Stimulated activated CD8-positive, alpha-beta memory T cell treated with anti-CD3 and anti-CD28 coated beads, Interleukin-4, amount 100 ng/mL, for 4 hours (primary cell): ENCODE measurements at places on chromosomes 2 and 18.

DNA sequence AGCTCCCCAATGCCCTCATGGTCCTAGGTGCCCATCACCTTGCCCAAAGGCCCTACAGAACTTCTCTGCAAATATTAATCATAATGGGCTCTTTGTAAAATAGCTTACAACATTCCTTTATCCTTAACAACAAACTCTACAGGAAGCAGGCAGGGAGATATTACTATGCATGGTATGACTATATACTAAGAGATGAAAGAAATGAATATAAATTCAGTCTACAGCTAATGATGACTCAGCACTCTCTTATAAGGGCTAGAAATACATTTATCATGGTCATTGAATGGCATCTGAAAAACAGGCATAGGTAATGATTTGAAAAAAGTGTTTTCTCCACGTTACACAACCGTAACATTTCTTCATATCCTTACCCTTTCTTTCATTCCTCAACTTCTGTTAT lies 254.8 kb upstream of the DSEL start:
- no peak for DNase-seq

DNA sequence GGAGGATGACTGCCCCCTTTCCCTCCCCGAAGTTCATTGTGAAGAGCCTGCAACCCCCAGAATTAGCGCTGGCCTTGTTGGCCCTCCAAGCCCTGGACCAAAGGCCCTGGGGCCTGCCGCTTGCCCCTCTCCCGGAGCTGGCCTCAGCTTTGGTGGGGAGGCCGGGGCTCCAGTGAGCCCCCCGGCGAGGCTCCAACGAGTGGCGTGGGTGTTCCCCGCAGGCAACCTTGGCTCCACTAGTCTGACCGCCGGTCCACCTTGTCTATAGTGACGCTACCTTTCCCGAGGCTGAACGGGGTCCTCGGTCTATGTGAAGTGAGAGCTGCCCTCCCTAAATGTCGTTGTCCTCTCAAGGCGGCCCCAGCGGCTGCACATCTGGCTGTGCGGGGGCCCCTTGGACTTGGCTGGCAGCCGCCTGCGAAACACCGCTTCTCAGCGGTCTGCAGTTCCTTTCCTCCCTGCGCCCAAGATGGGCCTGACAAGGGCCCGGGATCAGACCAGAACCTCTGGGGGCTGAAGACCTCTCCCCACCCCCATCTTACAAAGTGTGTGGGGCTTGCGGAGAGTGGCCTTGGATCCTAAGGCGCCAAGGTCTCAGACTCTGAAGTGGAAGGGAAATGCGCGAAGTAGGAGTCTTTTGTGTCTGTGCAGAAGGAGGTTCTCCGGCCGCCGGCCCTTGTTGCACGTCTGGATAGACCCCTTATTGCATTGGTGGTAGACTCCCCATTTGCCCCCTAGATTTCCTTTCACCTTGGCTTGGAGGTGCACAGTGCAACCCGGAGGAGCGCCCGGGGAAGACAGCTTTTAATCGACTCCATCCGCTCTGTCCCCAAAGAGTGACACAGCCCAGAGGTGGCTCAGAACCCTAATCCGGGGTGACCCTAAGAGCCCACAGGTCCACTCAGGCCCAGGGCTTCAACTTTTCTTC lies 3.9 kb upstream of the HOXD10 start:
- no peak for DNase-seq

DNA sequence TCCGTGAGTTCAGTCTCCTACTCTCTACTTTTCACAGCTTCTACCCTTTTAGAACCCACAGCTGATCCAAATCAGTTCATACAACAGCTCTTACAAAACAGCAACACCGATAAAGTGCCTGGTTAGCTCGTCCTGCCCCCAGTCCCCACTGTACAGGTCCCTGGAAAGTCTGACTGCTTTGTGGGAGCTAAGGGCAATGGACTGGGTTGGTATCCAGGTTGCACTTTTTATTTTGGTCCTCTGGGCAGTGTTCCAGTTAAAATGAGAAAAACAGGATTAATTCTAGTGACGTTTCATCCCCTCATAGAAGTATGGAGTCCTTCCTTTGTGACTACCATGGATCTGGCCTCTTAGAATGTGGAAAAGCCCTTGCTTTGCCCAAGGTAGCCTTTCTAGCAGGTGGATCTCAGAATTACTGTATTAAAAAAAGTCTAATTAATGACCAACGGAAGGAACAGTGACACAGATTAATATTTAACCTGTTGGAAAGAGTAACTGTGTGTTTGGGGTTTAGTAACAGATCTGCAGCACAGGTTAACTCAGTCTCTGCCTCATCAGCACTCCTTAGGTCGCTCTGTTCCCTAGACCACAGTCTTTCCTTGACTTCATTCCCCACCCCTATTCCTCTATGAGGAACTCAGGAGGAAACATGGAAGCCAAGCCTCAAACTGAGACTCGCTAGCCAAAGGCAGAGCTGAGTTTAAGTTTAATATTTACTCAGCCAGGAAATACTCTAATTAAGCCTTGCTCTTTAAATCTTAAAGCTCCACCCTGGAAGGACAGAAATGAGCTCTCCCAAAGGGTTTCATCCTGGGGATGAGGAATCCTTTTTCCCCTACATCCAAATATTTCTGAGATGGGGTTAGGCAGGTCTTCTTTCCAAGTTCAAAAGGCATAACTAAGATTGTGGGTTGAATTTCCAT lies 52.8 kb upstream of the ITGA6 start:
- DNase-seq: no peak

DNA sequence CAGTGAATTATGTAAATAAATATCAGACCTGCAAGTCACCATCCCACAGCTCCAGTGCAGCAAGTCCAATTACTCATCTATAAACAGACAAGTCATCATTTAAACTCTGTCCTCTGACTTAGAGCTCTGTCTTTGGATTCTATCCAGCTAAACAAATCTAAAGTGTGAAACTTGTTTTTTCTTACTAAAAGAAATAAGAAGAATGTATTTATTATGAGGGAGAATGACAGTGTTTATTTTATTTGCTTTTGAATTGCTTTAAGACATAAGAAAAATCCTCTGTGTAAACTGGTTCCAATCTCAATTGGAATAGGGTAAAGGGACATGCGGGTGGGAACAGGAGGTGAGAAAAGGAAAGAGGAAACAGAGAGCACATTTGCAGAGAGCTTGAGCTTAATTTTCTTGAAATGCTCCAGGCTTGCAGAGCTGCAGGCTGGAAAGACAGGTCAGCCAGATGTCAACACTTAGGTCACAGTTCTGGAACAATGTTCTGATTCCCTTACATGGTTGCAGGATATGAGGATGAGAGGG lies 355.8 kb downstream of the MEIS1 start:
- DNase-seq: no peak

- no peak for DNase-seq
These were observed 20.7 kb upstream of the TEX51 start for GRCh38 chr2:126877861-126878565.

DNA sequence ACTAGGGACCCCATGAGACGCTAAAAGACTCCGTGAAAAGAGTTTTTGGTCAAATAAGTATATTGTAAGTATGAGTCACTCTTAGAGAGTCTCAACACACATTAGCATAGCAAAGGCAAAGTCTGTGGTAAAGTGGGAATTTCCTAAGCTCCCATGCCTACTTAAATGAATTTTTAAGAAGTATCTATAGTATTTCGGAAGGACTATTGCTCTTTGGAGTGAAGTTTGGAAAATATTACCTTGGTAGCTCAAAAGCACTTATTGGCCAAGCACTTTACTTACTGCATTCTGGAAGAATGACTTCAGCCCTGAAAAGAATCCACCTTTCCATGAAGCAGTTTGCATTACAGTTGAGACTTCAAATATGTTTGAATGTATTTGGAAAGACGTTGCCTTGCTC lies 57.1 kb downstream of the CAVIN2 start:
- DNase-seq: no peak

DNA sequence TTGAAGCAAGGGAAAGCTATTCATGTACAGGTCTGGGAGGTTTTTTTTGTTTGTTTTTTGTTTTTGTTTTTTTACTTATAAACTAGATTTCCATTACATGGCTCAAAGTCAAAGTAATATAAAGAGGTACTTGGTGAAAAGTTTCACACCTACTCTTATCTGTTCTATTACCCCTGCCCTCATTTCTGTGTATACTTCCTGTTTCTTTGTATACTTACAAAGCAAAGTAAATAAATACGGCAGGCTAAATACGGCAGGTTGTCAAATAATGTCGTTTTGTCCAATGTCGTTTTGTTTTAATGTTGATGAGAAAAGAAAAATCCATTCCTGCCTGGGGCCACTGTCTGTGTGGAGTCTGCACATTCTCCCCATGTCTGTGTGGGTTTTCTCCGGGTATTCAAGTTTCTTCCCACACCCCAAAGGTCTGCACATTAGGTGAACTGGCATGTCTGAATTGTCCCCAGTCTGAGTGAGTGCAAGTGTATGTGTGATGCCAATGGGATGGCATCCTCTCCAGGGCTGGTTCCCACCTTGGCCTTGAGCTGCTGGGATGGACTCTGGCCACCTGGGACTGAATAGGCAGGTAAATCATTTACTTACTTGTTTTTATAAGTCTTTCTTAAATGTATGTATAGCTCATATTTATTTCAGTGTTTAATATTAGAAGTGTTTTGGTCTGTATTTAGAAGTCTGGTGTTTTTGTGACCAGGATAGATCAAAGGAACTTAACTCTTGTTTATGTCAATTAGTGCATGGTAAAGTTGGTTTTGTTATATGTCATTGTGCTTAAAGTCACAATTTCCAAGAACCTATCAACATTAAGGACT lies 13.4 kb downstream of the STAMBP start:
- DNase-seq: no peak

GRCh38 chr2:109349503-109350465 lies 220.8 kb downstream of the SH3RF3 start:
- DNase-seq: no peak

DNA sequence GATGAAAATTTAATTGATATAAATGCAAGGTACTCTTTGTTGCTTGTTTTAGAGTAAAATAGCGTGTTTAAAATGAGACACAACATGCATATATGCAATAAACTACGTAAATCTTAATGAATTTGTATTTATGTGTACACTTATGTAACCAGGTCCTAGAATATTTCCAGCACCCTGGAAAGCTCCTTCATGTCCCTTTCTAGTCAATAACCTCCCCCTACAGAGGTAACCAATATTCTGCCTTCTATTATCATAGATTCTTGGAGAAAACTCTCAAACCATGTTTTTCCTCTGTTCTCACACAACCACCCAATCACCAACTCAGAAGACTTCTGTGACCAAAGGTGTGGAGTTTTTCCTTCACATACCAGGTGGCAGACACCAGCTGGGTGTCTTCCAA lies 79.6 kb upstream of the THUMPD2 start:
- DNase-seq: no peak
